ENCODE measurements at places on chromosomes 12 and 14.

GRCh38 chr14:56770512-56770911 lies 39.8 kb downstream of the OTX2 start:
- DNase-seq: no peak

- DNase-seq: no peak
Observed at GRCh38 chr14:32578181-32578580, 249.1 kb downstream of the AKAP6 start.

DNA sequence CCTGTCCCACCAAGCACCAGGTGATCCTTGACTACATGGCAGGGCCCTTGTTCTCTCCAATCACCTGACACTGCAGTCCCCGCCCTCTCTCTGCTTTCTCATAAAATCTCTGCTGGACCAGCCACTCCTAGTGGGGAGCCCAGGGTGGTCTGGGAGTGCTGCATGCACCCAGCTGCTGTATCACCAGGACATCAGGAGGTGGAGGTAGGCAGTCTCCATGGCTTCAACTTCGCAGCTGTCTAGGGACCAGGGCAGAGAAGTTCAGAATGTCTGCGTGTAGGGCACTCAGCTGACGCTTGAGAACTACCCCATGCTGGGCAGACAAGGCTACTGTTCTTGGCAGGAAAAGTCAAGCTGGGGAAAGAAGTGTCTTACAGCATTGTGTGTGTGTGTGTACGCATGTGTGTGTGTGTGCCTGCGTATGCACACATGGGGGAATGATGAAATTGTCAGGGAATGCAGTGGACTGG lies 2.6 kb downstream of the WSCD2 start:
- no peak for DNase-seq

DNA sequence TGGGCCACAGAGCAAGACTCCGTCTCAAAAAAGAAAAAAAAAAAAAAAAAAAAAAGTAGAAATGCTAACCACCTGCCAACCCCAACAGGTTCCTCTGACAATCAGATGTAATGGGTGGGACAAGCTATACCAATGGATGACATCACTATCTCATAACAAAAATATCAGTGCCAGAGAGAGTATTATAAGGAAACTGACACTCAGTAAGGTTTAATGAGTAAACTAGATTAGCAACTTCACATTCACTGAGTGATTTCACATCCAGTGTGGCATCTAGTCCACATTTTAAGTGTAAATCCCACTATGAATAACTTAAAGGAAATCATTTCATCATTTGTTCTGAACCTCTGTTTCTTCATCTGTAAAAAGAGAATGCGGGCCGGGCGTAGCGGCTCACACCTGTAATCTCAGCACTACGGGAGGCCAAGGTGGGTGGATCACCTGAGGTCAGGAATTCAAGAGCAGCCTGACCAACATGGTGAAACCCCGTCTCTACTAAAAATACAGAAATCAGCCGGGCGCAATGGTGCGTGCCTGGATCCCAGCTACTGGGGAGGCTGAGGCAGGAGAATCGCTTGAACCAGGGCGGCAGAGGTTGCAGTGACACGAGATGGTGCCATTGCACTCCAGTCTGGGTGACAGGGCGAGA lies 1.8 kb downstream of the SART3 start:
- no peak for DNase-seq

- no peak for DNase-seq
Observed at GRCh38 chr14:100688598-100689461, 37.9 kb upstream of the DLK1 start.

GRCh38 chr12:5295151-5295550 lies 136.8 kb upstream of the NTF3 start:
- no peak for DNase-seq

DNA sequence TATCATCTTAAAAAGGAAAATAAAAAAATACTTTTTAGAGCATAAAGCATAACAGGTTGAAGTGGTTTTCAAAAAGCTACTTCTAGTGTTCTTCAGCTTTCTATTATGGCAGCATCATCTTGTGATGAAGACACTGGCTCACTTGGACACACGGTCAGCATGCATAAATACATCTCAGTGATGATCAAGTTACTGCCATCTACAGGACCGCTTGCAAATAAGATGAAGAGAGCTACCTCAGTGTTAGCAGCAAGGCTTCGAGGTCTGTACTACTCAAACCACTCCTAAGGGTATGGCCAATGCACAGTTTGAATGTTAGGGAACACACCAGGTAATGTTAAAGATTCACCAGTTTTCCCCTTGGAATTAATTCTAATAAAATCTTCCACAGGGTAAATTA lies 58.8 kb downstream of the GALC start:
- no peak for DNase-seq

GRCh38 chr12:130873825-130874224 lies 2.0 kb downstream of the RAN start:
- no peak for DNase-seq

- no peak for DNase-seq
Observed at GRCh38 chr12:109675411-109675810, 38.2 kb upstream of the FAM222A start.

DNA sequence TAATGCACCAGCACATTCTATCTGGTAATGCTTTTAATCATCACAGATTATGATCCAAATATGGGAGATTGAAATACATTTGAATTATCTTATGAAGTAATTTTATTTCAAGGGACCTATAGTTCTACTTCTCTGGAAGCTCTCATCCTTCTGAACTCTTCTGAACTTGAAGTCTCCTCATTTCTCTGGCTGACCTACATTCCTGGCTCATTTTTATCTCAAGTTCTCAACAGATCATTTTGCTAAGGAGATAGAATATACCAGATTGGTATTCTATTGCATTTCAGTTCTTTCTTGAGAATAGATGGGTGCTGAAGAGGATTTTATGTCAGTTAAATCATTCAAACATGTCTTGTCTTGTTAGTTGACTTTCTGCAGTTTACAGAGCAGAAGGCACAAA lies 7.9 kb downstream of the HMGA2 start:
- DNase-seq: no peak

DNA sequence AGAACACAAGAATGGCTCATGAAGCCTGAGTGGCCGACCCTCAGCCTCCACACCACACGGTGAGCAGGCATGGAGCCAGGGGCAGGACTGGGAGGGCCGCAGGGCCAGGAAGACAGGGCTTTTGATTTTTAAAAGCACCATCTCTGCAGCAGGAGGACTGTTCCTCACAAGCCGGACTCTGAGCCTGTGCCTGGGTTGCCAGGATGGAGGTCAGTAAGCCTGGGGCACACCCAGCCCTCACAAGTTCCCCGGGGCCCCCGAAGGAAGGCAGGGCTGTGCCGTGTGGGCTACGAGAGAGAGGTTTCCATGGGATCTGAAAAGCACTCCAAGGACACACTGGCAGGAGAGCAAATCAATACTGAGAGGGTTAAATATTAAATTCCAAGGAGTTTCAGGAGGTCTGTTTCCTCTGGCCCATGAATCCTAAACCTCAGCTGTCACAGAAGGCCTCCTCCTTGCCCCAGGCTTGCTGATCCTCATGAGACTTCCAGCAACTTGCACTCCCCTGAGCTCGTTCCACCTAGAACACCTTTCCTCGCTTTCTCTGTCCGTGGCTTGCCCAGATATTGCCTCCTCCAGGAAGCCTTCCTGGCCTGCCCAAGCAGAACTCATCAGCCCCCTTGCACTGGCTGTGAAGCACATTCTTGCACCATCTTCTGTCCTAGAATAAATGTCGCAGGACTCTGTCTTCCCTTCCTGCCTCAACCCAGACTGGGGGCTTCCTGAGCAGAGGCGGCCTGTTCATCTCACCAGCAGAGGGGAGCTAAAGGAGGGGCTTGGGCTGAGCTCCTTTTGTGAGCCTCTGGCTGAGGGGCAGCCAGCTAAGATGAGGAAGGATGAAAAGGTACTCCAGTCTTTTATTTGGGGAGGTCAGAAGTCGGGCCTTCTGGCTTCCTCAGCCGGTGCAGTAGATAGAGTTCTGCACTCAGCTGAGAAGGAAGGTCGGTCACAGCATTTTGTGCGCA lies 64.6 kb downstream of the CCDC88C start:
- DNase-seq: no peak

- DNase-seq: no peak
Observed at GRCh38 chr12:6843118-6843902, 2.6 kb downstream of the GNB3 start.

GRCh38 chr12:130655010-130655409 lies 61.1 kb downstream of the RIMBP2 start:
- no peak for DNase-seq

- no peak for DNase-seq
Observed at GRCh38 chr12:55723516-55724225, 3.5 kb downstream of the RDH5 start.

- DNase-seq: no peak
Observed at GRCh38 chr12:114711689-114712152, 27.7 kb upstream of the TBX3 start.

DNA sequence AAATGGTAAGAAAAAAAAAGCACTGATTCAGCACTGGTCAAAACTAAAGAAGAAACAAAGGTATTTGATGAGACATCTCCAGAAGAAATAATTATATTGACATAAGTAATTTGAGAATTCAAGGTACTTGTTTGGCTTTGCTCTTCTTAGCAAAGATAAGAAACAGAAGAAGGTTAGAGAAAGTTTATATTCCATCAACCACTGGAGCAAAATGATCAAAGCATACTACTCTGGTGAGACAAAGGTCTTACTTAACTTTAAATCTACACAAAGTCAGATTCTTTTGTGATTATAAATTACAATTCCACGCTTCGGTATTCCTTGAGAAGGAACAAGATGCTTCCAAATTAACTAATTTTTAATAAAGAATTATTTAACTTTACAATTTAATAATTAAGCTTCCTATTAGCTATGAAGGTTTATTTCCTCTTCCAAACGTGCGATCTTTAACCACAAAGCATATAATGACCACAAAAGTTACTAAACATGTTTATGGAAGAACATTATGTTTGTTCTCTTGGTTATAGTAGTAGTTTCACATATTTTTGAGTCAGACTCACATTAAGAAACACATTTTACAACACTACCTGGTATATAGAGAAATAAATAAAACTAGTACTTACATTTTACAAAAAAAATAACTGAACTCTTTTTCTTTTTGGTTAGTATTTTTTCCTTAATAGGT lies 53.4 kb downstream of the METTL25 start:
- no peak for DNase-seq

GRCh38 chr14:64636208-64636979 lies 67.8 kb upstream of the PLEKHG3 start:
- DNase-seq: peak; percentile 47

DNA sequence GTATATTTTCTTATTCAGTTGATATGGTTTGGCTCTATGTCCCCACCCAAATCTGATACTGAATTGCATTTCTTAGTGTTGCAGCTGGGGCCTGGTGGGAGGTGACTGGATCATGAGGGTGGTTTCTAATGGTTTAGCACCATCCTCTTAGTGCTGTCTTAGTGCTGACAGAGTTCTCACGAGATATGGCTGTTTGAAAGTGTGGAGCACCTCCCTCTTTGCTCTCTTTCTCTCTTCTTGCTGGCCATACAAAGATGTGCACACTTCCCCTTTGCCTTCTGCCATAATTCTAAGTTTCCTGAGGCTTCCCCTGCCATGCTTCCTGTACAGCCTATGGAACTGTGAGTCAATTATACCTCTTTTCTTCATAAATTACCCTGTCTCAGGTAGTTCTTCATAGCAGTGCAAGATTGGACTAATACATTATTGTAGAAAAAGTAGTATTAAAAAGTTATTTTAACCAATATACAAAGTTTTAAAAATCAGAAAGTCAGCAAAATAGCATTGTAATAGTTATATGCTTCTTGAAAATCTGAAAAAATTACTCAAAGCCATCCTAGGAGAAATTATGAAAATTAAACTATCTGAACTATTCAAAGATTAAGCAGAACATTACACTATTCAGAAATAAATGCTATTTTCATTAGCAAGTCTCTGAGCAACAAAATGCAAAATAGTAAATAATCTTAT lies 84.1 kb downstream of the PPP1R12A start:
- DNase-seq: no peak

DNA sequence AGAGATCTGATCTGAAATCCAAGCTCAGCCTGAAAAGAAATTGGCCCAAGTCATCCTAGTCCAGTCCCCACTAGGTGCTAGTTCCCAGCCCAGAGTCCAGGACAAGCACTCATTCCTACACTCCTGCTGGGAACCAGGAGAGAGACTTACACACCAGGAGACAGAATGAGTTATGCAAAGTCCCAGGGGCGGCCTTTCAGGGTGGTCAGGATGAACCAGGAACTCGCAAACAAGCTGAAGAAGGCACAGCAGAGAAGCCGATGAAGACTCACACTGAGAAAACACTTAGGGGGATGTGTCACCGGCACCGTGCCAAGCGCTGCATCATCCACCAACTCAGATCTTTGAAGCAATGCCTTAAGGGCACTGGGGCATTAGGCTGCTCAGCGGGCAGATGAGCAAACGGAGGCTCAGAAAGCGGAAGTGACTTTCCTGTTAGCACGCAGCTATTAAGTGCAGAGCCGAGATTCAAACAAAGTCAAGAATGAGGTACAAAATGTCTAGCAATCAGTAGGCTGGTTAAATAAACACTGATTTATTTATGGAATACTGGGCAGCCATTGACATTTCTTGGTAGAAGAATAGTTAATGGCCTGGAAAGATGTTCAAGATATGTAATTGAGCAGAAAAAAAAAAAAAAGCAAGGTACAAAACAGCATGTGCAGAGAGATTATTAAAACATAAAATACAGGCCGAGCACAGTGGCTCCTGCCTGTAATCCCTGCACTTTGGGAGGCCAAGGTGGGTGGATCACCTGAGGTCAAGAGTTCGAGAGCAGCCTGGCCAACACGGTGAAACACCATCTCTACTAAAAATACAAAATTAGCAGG lies 78.7 kb downstream of the LRRC74A start:
- peak; percentile 74 for DNase-seq

- DNase-seq: no peak
Observed at GRCh38 chr12:68951652-68952051, 18.7 kb upstream of the CPM start.

- no peak for DNase-seq
Observed at GRCh38 chr12:25436206-25437030, 116.7 kb downstream of the LMNTD1 start.

DNA sequence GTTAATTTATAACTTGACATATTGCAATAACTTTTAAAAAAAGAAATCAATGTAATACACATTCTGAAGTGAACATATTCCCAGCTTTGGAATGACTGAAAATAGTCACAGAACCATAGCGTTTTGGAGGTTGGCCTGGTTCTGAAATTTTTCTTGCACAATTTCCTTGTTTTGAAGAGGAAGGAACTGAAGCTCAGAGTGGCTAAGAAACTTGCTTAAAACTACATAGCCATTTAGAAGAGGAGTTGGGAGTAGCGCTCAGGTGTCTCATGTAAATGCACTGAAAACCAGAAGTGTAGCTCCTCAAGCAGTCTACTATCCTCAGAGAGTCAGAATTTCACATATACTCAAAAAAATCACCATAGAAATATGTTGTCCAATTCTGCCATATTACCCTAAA lies 41.2 kb downstream of the SLC38A1 start:
- DNase-seq: no peak

GRCh38 chr14:64628940-64629408 lies 75.2 kb upstream of the PLEKHG3 start:
- no peak for DNase-seq

GRCh38 chr14:98816720-98817119 lies 455.3 kb downstream of the BCL11B start:
- no peak for DNase-seq

GRCh38 chr12:67651132-67651695 lies 2.7 kb downstream of the DYRK2 start:
- DNase-seq: no peak

GRCh38 chr12:120388691-120389481 lies 19.9 kb upstream of the MSI1 start:
- no peak for DNase-seq
